ENCODE measurements at places on chromosomes 5 and 9. TPM values are rescaled to one million over a fixed set of nuclear protein-coding genes. Genes with fewer than 3 reads are reported as not detected.

- DNase-seq, result no peak
These were observed 577.7 kb downstream of the EBF1 start for GRCh38 chr5:158521995-158522394.

- peak; percentile 14 for DNase-seq
These were observed 476.8 kb upstream of the SMARCA2 start for GRCh38 chr9:1538301-1538700.

TLX3 gene
- total RNA-seq, result not detected

SCGB3A2 gene
- 5.8 TPM for total RNA-seq

DNA sequence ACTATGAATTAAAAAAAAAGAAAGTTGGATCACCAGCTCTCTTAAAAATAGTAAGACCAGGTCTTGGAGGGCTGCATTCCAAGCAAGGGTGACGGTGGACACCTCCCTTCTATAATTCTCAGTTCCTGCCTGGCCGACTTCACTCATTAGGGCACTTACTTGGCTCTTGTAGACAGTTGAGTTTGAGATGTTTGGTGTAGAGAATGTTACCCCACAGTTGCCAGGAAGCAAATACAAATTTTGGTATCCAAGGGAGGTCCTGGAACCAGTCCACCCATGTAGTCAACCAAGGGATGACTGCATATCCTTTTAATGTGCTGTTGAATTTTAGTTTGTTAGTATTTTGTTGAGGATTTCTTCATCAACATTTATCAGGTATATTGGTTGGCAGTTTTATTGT lies 20.6 kb downstream of the B4GALT7 start:
- DNase-seq, result no peak

C9orf78 gene
- 37.2 TPM for total RNA-seq

DNA sequence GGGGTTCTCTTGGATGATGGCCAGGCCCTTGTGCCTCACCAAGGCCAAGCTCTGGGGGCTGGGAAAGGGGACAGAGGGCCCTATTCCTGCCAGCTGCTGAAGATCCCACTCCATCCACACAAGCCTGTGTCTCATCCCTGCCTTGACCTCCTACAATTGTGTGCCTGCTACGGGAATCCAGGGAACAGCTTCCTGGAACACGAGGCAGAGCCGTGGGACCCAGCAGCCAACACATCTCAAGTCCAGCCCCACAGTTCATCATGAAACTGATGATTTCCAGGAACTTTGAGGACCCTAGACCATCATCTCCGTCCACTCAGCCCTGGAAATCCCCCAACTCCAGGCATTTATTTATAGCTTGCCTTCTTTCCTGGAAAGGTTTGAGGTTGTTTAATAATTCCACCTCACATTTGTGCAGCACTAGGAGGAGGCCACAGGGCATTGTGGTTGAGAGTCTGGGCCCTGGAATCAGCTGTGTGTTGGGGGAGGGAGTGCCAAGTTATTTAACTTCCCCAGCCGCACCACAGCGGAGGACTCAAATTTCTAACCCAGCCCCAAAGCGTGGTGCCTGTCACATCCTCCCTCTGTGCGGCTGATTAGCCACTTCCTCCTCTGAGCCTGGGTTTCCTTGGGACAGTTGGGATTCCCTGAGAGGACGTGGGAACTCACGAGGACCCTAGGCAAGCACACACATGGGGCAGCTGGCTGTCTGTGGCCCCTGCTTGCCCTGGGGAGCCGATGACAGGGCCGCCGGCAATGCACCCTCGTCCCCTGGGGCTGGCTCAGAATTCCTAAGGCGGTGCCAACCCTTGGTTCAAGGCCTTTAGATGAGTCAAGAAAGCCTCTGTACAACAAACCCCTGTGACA lies 58.2 kb upstream of the GGTA1 start:
- DNase-seq, result peak; percentile 91

PCDHGA3 gene
- total RNA-seq, result 3.9 TPM

- DNase-seq, result no peak
These were observed 43.2 kb upstream of the RICTOR start for GRCh38 chr5:39117401-39117800.

BRINP1 gene
- total RNA-seq, result 0.31 TPM

AP3B1 gene
- 47.6 TPM for total RNA-seq

DNA sequence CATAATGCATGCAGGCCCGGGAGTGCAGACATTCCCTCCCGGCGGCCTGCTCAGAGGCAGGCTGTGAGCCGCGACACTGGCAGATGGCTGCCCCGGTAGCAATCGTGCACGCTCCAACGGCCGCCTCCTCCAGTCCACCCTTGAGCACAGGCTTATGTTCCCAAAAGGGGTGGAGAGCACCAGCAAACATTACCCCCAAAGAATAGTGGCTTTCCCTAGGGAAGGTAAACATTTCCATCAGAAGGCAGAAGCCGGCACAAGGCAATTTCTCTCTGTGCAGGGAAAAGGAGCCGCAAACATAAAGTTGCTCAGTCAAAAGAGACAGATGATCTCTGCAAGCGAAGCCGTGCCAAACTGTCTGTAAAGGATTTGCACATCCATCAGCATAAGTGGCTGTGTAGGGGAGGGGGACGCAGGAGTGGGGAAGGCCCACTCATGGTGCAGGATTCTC lies 92.5 kb downstream of the SIL1 start:
- peak; percentile 61 for DNase-seq

- no peak for DNase-seq
These were observed 70.5 kb downstream of the SMIM23 start for GRCh38 chr5:171855798-171856763.

NKD2 gene
- 7.3 TPM for total RNA-seq

DNA sequence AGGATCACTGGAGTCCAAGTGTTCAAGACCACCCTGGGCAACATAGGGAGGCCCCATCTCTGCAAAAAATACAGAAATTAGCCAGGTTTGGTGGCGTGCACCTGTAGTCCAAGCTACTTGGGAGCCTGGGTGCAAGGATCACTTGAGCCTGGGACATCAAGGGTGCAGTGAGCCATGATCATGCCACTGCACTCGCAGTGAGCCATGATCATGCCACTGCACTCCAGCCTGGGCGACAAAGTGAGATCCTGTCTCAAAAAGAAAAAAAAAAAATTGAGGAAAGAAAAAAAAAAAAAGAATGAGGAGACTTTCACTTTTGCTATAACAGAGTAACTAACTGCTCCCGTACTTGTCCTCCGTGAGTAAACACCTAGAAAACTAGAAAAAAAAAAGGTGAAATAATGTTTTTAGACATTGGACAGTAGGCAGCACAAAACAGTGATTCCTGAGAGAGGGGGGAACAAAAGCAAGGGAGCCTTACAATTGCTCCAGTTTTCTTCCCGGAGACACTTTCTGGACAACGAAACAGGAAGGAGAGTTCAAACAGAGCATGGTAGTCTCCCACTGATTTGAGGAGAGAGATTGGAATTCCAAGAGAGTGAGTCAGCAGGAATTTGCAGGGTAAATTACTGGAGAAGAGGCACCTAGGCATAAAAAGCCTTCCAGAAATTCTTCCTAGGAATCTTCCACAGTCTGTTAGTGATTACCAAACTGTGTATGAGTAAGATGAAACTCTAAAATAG lies 6.9 kb upstream of the ZBTB5 start:
- DNase-seq, result peak; percentile 43

DNA sequence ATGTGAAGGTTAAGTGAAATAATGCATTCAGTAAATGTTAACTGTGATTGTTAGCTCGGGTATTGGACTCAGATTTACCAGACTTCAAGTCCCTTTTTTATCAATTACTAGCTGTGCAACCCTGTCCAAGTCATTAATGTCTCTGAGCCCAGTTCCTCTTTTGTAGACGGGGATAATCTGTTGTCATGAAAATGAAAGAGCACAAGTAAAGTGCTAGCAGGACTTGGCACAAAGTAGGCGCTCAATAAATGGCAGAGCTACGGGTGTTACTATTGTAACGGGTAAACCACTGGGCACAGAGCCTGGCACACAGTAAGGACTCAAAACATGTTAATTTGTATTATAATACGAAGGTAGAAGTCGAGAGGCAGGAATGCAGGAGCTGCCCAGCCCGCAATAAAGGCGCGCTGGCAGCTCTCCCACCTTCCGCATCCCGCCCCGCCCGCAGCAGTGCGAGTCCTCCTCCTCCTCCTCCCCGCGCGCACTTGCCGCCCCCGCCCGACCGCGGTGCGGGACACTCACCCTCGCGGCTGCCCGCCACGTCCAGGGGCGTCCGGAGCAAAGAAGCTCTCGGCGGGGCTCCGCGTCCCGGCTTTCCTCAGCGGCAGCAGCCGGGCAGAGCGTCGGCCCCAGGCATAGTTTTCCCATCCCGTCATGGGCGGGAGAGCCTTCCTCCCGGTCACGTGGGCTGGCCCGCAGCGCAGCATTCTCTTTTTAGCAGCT lies at the start of gene C1QTNF2:
C1QTNF2 (minus strand) TSS at position 637 of the 723 bp plus-strand sequence. CDS start 15,615 bp downstream, outside the sequence.
- peak; percentile 93 for DNase-seq

SPINK4 gene
- not detected for total RNA-seq

DNA sequence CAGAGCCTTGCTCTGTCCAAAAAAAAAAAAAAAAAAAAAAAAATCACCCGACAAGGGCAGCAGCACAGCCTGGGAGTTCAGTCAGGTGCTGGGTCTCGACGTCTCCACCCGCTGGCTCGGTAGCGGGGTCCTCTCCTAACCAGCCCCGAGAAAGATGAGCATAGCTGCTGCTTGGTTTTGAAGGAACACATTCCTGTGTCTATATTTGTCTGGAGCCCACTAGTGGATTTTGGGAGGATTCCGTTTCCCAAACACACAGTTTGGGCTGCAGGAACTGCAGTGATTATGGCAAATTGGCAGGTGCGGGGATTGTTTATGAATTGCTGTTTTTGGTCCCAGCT lies 1.2 kb downstream of the OTULINL start:
- DNase-seq, result peak; percentile 50
